ENCODE measurements at places on chromosomes 5 and 9.

DNA sequence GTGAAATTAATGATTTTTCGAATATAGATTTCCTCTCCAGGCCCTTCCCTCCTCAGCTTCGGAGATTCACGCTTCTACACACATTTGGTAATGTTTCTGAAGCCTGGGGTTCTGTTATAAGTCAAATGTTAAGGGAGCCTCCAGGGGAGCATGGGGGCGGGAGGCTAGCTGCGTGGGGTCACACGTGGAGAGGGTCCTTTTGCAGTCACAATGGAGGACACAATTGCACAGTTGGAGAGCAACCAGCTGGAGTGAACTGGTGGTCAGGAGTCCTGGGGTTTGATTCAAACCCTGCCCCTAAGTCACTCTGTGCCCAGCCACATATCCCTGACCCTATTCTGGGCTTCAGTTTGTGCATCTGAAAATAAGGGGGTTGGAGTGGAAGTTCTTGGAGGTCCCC, 481.4 kb downstream of the CDK5RAP2 start:
- H3K27me3 ChIP-seq, result no peaks in the 10 kb centered on the region
- H3K4me3 ChIP-seq, result no peak overlapping the region
- H3K27ac ChIP-seq, result no peak overlapping the region
- no peak for DNase-seq
- H3K36me3 ChIP-seq, result no peaks in the 10 kb centered on the region

- DNase-seq, result no peak
- H3K36me3 ChIP-seq, result no peaks in the 10 kb centered on the region
- H3K4me3 ChIP-seq, result no peak overlapping the region
- H3K4me1 ChIP-seq, result peaks cover 7% of the 10 kb centered on the region
- H3K27me3 ChIP-seq, result peaks cover 3% of the 10 kb centered on the region
These were observed 26.4 kb downstream of the TNPO1 start for GRCh38 chr5:72842816-72843215.

DNA sequence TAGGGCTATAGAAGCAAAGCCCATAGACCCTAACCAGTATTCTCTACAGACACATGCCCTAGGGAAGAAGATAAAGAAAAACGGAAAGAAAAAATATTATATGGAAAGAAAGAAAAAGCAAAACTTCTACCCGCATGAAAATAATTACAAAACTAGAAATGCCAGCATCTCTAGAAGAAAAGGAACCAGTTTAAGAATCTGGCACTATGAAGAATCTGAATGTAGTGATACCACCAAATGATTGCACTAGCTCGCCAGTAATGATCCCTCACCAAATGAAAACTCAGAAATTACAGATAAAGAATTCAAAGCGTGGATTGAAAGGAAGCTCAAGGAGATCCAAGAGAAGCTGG, 341.9 kb upstream of the GRIA1 start:
- no peak for DNase-seq
- no peaks in the 10 kb centered on the region for H3K4me1 ChIP-seq
- H3K27me3 ChIP-seq, result no peaks in the 10 kb centered on the region
- no peak overlapping the region for H3K27ac ChIP-seq

DNA sequence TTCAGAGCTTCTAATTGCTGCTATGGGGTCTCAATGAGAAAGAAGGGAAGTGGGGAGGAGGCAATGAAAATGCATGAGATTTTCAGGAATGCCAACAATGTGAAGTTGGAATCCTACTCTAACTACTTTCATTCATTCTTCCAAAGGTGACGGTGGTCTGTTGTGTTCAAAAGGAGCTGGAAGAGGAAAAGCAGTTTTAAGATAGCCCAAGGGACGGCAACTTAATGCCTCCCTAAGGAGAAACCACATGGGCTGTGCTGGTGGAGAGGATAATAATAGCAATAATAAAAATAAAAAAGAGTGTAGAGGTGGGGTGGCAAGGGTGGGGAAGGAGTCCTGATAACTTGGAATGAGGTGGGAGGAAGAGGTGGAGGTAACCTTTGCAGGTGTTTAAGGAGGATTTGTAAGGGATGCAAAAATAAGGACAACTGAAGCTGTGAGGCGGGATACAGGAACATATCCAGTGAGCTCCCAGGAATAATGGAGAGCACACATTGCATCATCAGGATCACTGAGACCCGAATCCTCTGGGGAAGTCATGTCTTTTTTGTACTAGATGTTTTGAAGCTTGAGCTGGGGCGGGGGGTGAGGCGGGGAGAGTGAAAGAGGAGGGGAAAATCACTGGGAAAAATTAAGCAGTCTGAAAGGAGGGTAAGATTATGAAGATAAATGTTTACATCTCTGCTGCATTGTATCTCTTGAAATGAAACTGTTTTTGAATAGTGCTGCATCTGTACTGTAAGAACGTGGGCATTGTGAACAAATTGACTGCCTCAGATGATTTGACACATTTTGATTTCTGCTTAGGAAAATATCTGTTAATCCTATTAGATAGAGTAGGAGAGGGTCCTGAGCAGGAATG, 120.1 kb upstream of the TMEM161B start:
- peaks cover 2% of the 10 kb centered on the region for H3K27me3 ChIP-seq
- no peaks in the 10 kb centered on the region for H3K4me1 ChIP-seq
- no peak for DNase-seq
- no peaks in the 10 kb centered on the region for H3K36me3 ChIP-seq
- no peak overlapping the region for H3K27ac ChIP-seq

GRCh38 chr9:35858458-35858857, 11.7 kb downstream of the OR13J1 start:
- no peaks in the 10 kb centered on the region for H3K36me3 ChIP-seq
- no peak for DNase-seq
- no peak overlapping the region for H3K27ac ChIP-seq
- peaks cover 18% of the 10 kb centered on the region for H3K27me3 ChIP-seq
- peaks cover 1% of the 10 kb centered on the region for H3K4me1 ChIP-seq

DNA sequence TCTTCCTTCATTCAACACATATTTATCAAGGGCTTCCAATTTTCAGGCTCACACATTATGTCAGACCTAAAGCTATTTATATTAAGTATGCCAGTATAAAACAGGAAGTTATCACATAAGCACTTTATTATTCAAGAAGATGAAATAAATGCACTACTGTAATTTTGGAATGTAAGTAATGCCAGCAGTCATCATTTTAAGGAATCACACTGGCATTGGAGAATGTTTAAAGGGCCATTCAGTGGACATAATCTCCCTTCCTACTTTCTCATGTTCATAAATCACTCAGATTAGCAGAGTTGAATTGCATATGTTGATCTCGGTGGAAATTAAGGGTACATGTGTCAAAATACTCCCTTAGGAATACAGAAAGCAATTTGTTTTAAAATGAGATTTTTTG, 164.4 kb downstream of the GIN1 start:
- no peak overlapping the region for H3K4me3 ChIP-seq
- no peak overlapping the region for H3K27ac ChIP-seq
- H3K36me3 ChIP-seq, result peaks cover 13% of the 10 kb centered on the region
- H3K4me1 ChIP-seq, result peaks cover 2% of the 10 kb centered on the region
- no peak for DNase-seq

DNA sequence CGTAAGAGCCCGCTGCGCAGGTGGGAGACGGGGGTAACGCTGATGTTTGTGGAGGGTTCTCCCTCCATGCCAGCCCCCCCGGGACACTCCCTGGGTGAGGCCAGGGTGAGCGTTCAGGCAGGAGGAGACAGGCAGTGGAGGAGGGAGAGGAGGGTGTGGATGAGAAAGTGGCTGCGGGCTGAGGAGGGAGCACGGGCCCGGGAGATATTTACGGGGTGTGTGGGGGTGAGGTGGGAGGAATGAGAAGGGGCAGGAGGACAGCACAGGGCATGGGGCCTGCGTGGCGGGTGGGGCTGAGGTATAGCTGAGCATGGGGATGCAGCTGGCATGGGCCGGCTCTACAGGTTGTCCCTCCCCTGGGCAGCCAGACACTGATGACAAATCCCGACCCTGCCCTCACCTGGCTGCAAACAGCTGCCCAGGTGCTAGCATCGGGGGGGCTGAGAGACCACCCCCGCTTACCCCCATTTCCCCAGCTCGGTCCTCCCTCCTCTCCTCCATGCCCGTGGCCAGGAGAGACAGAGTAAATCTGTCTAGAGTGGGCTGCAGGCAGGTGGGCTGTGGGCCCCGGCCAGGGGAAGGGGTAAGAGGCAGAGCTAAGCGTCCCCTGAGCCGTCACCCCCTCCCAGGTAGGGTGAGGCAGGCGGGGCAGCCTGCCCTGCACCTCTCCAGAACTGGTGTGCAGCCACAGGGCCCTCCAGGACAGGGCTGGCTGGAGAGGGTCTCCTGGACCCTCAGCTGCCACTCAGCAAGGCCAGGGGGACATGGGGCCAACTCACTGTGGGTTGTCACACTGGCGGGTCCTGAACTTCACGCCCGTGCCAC, 79.2 kb downstream of the ZNF354C start:
- peaks cover 14% of the 10 kb centered on the region for H3K4me1 ChIP-seq
- H3K27ac ChIP-seq, result no peak overlapping the region
- DNase-seq, result no peak
- no peaks in the 10 kb centered on the region for H3K36me3 ChIP-seq
- H3K27me3 ChIP-seq, result no peaks in the 10 kb centered on the region

- H3K27me3 ChIP-seq, result no peaks in the 10 kb centered on the region
These were observed 300.7 kb downstream of the MLLT3 start for GRCh38 chr9:20321423-20322082.

DNA sequence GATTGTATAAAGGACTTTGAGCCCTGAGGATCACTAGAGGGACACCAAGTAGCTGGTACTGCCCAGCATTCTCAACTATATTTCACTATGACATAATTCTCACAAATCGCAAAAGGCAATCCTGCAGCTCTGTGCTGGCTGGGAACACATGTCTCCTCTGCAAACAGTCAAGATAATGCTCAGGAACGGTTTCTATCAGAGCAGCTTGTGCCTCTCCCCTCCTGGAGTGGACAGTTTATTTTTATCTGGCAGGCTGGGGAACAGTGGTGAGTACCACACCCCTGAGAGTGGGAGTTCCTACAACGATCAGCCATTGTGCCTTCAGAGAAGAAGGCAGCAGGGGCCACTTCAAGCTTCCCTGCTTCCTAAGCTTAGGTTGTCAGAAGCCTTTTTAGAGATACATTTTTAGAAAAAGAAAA, 65.8 kb downstream of the ERAP1 start:
- H3K27ac ChIP-seq, result no peak overlapping the region
- H3K36me3 ChIP-seq, result peaks cover 77% of the 10 kb centered on the region
- H3K4me1 ChIP-seq, result peaks cover 4% of the 10 kb centered on the region
- no peak overlapping the region for H3K4me3 ChIP-seq
- no peak for DNase-seq
- no peaks in the 10 kb centered on the region for H3K27me3 ChIP-seq

DNA sequence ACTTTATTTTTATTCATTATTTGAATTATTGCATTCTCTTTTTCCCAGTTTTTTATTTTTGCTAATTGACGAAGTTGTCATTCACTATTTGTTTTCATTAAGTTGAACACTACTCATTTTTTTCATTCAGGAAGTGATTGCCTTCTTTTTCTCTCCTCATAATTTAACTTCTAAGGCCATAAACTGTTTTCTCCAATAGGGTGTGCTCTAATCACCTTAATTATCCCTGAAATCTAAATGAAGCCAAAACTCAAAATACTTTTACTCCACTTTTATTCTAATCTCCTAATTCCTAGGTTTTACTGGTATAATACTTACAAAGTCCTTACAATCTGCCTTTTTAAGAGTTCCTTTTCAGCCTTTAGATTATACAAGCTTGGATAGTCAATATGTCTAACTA, 2.9 kb upstream of the OR13C2 start:
- no peaks in the 10 kb centered on the region for H3K4me1 ChIP-seq
- no peaks in the 10 kb centered on the region for H3K36me3 ChIP-seq
- no peak overlapping the region for H3K27ac ChIP-seq
- no peaks in the 10 kb centered on the region for H3K27me3 ChIP-seq
- DNase-seq, result no peak
- H3K4me3 ChIP-seq, result no peak overlapping the region

DNA sequence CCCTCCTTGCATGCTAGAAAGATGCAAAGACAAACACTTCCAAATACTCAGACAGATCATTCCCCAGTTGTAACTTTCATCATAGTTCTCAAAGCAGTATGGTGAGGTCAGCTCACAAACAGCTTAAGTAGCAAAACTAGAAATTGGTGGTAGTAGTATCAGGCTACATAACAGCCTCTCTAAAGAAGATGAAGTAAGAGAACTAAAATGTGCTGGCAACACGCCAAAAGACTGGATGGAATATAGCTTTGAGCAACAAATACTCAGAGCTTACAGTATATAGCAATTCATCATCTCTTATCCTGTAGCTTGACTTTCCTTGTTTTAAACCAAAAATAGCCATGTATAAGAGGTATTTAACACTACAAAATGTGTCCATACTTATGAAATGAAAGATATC, 7.5 kb downstream of the PFDN1 start:
- no peak for DNase-seq
- peaks cover 45% of the 10 kb centered on the region for H3K4me1 ChIP-seq
- H3K27me3 ChIP-seq, result no peaks in the 10 kb centered on the region
- H3K27ac ChIP-seq, result no peak overlapping the region

- no peak overlapping the region for H3K4me3 ChIP-seq
- no peaks in the 10 kb centered on the region for H3K27me3 ChIP-seq
- H3K36me3 ChIP-seq, result no peaks in the 10 kb centered on the region
These were observed 352.2 kb downstream of the SLIT3 start for GRCh38 chr5:168948746-168949145.

DNA sequence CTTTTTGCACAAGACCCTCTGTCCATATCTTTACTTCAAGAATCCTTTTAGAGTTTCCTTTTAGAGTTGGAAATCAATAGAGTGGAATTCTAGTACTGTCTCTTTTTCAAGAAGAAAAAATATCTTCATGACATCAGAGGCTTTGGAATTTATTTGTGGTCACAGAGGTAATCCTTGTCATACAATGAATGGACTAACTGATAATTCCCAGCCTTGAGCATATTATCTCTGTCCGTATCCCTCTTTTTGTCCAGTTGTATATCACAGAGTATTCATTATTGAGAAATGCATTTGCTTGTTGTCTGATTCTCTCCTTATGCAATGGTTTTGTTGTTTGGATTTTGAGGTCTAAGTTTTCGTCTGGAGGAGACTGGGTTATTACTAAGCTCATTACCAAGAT, 82.0 kb upstream of the HAPLN1 start:
- no peak for DNase-seq
- no peak overlapping the region for H3K4me3 ChIP-seq
- H3K4me1 ChIP-seq, result no peaks in the 10 kb centered on the region
- no peak overlapping the region for H3K27ac ChIP-seq
- H3K36me3 ChIP-seq, result no peaks in the 10 kb centered on the region

DNA sequence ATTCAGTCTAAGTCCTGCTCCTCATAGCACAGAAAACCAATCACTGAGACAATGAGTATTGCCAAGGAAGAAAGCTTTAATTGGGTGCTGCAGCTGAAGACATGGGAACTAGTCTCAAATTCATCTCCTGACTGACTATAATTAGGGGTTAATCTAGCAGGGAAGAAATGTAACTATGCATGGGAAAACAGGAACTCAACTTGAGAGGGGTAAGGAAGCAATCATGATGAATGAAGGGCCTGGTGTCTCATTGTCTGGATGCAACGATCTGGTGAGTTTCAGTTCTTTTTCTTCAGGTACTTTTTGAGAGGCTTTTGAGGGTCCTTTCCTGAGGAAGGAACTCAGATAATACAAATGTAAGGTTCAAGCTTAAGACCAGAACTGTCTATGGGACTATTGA, 24.0 kb upstream of the OCLN start:
- DNase-seq, result no peak
- H3K27me3 ChIP-seq, result no peaks in the 10 kb centered on the region
- H3K27ac ChIP-seq, result no peak overlapping the region
- H3K4me3 ChIP-seq, result no peak overlapping the region
- no peaks in the 10 kb centered on the region for H3K36me3 ChIP-seq

Data from activated CD4-positive, alpha-beta memory T cell treated with anti-CD3 and anti-CD28 coated beads, Interleukin-2, amount 10 ng/mL, durations not matched to agents 7 days and 5 days (primary cell).